Left hindlimb (tissue), 1 donor: ENCODE measurements at places on chromosomes 2 and 18.

GRCh38 chr2:226707499-226707898 lies 92.1 kb downstream of the IRS1 start:
- no peak for DNase-seq

DNA sequence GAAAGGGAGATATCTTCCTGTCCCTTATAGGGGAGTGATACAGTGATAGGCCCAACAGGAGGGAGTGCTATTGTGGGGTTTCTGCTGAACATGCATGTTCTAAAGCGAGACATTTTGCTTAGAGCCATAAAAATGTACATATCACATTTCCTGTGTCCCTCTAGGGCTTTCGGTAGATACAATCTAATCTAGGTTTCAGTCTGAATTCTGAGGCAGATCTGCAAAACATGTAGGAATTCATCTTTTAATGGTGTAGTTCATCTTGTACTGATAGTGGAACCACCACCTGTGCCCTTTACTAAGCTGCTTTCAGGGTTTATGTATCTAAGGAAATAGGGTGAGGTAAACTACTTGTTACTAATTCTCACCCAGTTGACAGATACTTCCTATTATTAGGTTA lies 73.8 kb downstream of the SPTBN1 start:
- no peak for DNase-seq

DNA sequence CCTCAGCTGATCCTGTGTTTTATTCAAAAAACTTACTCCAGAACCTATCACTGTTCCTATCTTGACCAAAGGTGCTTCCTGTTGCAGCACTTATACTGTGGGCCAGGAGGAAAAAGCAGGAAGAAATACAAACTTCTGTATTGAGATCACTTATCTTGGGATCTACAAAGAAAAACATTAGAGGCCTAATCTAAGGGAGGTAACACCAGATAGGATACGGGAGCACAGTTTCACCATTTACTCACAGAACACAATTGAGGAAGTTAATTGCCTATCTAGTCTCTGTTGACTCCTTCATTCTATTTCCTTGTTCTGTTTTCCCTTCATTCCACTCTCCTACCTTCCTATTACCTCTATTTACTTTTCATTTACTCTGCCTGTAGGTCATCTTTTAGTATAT lies 287.2 kb upstream of the LINC00305 start:
- no peak for DNase-seq

DNA sequence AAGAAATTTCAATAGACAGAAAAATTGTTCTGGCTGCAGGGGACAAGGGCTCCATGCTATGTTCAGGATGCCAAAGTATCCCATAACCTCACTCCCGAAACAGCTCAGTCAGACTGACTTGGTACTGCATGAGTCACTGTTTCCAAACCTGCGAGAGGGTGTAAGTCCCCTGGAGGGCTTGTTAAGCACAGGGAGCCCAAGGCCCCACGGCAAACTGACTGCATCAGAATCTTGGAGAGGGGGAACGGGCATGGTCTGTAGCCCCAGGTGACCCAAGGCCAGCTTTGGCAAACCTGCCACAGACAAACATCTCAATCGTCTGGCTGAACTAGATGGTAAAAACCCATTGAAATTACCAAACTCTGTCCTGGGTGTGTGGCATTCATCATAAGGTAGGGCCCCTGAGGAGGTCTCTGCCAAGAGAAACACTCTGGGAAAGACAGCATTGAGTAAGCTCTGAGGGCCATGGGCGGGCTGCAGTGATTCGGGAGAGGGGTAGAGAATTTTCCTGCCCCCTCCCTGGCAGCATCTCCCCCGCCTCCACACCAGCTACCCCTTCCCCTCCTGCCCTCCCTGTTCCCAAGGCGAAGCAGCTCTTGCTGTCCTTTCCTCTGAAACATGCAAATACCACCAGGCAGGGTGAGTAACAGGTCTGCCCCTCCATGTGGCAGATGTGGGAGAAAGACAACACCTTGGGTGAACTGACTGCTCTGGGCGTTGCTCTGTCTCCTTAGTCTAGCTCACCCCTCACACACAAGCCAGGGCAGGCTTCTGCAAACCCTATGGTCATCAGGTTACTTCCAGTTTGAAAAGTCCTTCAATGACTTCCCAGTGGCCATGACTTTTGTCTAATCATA lies 274.7 kb upstream of the SIX2 start:
- DNase-seq = peak; percentile 54

DNA sequence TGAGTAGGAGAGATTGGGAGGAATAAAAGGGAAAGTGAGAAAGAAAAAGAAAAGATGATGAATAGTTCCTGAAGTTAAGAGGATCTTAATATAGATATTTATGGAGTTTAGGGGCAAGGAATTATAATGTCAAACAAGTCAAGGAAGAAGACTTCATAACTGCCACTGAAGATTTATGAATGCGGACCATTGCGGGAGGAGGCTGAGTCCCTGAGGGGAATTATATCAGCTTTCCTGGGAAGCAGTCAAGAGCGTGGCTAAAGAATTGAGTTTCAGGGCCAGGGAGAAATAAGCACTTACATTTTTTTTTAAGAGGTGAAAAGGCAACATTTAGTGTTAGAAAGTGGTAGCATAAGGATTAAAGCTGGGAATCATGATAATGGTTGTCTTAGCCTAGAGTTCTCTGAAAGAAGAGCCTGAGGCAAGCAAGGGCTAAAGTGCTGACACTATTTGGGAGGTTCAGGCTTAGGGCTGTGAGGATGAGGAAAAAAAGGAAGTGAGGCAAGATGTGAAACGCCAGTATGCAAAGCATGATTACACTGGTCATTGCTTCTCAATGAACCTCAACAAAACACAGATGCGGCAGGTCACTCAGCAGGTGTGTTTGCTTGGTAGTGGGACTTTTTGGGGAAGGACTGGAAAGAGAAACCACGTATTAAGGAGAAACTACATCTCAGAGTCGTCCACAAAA lies 217.1 kb downstream of the SLC4A3 start:
- no peak for DNase-seq

- no peak for DNase-seq
Observed at GRCh38 chr2:191666226-191666625, 11.7 kb upstream of the NABP1 start.

GRCh38 chr2:181683518-181684453 lies 3.5 kb upstream of the NEUROD1 start:
- no peak for DNase-seq

GRCh38 chr2:185734658-185735057 lies 3.9 kb upstream of the FSIP2 start:
- no peak for DNase-seq

GRCh38 chr2:241068942-241069810 lies 32.9 kb downstream of the MTERF4 start:
- DNase-seq = no peak

- no peak for DNase-seq
Observed at GRCh38 chr2:99936065-99936464, 206.3 kb downstream of the AFF3 start.

- DNase-seq = no peak
Observed at GRCh38 chr2:205719847-205720246, 37.5 kb downstream of the NRP2 start.

- peak; percentile 8 for DNase-seq
Observed at GRCh38 chr2:71609958-71610357, 156.6 kb downstream of the DYSF start.

DNA sequence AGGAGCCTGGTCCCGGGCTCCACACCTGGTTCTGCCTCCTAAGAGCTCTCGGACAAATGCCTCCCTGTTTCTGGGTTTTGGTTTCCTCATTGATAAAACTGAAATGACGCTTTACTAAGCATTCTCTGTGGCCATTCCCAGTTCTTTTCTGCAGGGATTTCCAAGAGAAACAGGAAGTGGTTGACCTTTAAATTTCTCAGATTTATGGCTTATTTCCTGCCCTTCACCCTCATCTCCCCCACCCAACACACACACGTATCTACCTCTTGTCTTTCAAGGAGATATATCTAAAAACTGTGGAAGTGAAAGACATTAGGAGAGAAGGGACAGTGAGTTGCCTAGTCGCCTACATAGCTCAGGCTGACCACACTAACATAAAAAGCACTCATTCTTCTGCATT lies 53.0 kb downstream of the PIEZO2 start:
- no peak for DNase-seq

DNA sequence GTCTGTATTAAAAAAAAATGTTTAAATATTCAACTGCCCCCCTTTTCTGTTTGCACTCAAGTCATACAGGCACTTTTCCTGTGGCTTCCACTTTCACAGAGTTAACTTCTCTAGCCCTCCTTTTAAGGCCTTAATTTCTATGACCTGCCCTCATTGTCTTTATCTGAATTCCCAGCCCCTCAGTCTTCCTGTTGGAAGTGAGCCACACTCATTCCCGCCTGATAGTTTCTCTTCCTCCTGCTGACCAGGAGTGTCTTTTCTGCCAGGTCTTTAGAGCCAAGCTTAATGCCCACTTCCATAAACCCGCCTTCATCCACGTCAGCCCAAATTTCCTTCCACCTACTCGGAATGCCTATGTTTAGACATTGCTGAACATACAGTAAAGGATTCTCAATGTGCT lies 10.5 kb downstream of the COPS8 start:
- DNase-seq = no peak

DNA sequence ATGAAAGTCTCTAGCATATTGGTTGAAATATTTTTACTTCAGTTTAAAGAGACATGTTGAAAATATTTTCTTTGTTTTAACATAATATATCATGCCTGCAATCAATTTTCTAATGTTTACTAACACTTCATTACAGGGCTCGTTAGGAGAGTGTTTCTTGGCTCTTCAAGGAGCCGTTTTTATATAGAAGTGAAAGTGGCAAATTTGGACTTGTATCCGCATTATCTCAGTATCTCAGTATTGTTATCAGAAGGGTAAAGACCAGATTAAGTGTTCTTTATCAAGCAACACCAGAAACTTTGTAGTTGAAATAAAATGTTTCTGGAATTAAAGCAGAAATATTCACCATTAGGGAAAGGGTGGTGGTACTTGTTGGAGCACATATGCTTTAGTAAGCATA lies 97.8 kb downstream of the BABAM2 start:
- no peak for DNase-seq

DNA sequence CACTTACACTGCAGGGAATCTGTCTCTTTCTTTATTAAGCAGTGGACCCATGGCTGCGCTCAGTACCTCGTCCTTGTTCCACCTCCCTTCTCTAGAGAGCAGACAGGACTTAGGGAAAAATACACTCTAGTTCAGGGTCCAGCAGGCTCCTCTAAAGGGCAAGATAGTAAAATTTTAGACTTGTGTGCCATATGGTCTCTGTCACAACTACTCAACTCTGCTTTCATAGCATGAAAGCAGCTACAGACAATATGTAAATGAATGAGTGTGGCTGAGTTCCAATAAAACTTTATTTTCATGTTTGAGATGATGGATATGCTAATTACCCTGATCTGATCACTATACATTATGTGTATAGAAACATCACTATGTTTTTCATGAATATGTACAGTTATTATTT lies 163.1 kb downstream of the BABAM2 start:
- no peak for DNase-seq

DNA sequence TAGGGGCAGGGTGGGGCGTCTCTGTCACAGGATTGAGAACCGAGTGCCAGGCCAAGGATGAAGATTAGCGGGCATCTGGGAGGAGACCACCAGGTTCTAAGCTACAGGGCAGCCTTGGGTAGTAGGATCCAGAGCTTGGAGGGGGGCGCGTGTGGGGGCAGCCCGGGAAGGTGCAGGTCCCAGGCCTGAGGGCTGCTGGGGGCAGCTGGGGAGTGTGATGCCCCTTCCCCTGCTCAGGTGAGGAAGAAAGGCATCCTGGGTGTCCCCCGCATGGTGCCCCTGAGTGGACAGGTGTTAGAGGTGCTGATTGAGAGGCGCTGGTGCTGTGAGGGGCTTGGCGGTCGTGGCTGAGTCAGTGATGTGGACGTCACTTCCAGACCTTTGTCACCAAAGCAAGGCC lies 33.9 kb upstream of the MBP start:
- no peak for DNase-seq

GRCh38 chr2:83582589-83582988 lies 876.5 kb downstream of the SUCLG1 start:
- no peak for DNase-seq

DNA sequence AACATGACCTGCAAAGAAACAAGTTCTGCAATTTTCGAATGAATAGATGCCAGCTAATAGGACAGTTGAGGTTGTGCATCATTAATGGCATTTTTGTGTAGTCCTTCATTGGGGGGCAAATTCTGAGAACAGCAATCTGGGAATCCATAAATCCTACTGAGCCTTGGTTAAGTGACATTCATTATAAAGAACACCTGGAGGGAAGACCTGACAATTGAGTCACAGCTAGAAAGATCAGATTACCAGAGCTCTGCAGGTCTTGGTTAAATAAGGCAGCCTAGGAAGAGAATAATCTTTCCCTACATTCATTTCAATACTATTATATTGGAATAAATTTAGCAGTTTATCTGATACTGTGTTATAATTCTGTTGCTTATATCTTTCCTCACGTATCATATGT lies 14.3 kb downstream of the KCNH7 start:
- no peak for DNase-seq

DNA sequence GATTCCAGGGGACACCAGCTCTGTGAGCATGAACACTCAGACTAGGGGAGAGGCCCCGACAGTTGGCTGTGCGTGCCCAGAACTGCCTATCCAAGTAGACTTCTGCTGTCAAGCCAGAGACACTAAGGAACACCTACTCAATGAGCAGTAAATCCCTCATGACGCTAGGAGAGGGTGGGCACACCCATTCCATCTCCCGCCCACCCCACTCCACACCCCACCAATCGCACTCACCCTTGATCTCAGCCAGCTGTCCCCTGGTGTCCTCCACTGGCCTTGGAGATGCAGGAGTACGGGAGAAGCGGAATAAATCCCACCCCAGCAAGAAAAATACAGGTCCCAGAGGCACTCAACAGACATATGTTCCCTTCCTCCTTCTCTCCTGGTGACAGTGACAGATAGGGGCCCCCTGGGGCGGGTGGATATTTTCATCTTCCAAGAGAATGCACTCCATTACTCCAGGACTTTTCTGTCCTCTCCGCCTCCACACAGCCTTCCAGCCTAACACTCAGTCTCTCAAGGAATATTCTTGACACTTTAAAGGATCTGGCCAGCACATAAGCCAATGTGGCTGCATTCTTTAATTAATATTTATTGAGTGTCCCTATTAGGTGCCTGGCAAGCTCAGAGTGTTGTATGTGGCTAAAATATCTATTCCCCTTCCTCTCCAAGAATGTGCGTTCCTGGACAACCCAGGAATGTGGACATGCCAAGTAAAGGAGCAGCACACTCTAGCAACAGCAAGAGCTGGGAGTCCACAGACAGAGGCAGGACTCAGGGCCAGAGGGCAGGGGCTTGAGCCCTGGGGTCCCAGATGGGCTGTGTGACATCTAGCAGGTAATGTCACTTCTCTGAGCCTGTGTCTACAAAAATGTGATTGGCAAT lies 13.1 kb upstream of the SMAD7 start:
- peak; percentile 16 for DNase-seq

DNA sequence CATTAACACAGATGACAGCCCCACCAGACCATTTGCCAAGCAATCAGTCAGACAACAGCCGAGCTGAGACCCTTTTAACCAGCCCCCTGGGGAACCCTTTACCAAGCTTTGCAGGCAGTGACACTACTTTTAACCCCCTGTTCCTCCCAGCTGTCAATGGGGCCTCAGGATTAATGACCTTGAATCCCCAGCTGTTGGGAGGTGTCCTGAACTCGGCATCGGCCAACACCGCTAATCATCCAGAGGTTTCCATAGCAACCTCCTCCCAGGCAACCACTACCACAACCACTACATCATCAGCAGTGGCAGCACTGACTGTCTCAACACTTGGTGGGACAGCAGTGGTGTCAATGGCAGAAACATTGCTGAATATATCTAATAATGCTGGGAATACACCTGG lies 160.9 kb upstream of the EPC2 start:
- peak; percentile 34 for DNase-seq
